ENCODE measurements at places on chromosomes 16 and 17.

DNA sequence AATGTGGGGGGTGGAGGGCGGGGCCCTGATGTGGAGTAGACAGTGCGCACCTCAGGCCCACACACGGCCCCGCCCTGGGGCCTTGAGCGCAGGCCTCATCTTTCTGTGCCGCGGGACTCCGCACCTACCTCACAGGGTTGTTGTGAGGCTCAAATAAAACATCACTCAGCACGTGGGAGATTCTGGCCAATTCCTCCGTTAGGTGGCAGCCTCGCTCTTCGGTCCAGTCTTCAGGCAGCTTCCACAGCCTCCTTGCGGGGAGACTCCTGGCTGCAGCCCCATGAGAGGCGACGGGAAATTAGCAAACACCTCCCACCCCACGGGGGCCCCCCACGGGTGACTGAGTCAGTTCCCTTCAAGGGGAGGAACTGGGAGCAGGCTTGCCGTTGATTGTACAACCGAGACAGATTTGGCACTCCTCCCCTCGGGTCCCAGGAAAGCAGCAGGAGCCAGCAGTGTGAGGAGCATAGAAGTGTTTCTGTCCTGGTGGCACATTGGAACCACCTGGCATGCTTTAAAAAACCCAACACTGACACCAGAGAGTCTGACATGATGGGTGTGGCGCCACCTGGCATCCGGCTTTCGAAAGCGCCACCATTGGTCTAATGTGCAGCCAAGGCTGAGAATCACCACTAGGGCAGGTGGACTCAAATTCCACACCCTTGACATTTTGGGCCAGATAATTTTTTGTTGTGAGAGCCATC lies 7.6 kb downstream of the MRM1 start:
- peak; percentile 69 for DNase-seq

DNA sequence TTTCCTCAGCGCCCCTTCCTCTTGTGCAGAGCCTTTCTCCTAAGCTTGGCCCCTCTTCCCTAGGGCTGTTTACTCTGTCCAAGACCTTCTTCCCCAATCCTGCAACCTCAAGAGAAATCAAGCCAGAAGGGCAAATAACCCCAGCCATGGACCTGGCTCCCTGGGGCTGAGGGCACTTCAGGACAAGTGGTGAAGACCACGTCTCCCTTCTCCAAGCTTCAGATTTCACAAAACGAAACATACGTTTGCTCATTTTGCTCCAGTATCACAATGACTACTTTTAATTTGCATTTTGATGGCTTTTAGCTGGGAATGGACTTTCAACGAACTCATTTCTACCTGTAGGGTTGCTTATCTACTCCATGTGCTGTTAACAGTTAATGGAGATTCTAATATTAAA lies 139.8 kb upstream of the CACNG5 start:
- DNase-seq, result no peak

DNA sequence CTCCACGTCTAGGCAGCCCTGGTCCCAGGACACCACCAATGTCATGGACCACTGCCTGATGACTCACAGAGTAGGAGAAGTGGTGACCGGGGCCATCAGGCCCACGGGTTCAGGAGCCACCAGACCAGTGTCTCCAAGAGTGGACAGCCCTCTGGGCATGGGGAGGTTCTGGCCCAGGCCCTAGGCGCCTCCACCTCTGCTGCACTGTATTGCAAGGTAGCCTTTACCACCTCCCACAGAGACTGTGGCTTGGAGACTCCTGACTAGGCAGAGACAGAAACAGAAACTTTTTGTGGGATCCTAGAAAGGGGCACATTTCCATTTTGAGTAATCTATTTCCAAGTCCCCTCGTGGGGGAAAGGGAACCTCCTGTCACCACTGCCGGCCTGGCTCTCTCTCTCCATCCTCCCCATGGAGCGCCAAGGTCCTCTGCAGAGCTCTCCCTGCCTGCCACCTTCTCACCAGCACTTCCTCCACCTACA lies 2.9 kb downstream of the CDIP1 start:
- DNase-seq, result no peak

DNA sequence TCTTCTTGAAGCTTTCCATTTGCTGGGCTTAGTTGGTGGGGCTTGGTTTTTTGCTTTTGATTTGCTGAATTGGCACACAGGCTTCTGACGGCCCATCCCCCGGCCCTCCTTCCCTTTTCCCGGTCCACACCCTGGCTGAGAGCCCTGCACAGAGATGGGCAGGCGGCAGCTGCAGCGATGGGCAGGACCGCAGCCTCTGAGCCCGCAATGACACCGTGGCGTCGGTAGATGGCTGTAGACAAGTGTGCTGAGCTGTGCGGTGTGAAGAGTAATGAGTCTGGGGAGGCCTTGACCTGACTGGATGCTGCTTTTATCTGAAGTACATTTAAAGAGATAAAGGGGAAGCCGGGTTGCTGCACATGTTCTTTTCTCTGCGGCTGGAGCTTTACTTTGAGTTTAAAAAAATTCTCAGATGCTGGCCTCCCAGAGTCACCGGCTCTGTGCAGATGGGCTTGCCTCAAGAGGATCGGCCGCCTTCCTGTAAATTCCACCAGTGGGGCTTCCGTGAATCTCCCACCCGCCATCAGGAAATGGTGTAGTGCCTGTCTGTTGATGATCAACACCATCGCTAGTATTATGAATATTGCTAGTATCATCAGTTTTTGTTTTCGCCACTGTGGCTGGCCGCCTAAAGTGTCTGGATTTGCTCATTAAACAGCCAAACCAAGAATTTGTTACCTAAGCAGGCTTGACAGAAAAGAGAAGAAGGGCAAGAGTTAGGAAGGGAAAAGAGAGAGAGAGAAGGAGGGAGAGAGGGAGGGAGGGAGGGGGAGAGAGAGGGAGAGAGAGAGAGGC lies 245.6 kb upstream of the RBFOX1 start:
- no peak for DNase-seq

DNA sequence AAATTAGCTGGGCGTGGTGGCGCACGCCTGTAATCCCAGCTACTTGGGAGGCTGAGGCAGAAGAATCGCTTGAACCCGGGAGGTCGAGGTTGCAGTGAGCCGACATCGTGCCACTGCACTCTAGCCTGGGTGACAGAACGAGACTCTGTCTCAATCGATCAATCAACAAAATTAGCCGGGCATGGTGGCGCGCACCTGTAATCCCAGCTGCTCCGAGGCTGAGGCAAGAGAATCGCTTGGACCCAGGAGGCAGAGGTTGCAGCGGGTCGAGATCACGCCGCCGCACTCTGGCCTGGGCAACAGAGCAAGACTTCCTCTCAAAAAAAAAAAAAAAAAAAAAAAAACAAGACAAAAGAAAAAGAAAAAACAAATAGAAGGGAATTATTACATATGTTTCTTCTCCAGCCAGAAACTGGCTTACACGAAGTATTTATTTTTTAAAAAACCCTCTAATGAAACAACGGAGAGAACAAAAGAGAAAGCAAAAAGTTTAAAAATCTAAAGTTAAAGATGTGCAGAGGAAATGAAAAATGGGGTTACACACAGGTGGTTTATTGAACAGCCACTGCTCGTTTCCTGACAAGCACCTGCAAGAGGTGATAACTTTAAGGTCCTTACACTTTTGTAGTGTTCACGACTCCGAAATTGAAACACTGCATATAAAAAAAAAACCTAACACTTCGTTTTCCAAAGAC lies 1.4 kb downstream of the SYNRG start:
- no peak for DNase-seq

GRCh38 chr16:31010585-31011325 lies at the start of gene STX1B:
TSS of gene STX1B (minus strand) at chr16:31010638. CDS start at chr16:31010396, 242 bp downstream.
- no peak for DNase-seq

DNA sequence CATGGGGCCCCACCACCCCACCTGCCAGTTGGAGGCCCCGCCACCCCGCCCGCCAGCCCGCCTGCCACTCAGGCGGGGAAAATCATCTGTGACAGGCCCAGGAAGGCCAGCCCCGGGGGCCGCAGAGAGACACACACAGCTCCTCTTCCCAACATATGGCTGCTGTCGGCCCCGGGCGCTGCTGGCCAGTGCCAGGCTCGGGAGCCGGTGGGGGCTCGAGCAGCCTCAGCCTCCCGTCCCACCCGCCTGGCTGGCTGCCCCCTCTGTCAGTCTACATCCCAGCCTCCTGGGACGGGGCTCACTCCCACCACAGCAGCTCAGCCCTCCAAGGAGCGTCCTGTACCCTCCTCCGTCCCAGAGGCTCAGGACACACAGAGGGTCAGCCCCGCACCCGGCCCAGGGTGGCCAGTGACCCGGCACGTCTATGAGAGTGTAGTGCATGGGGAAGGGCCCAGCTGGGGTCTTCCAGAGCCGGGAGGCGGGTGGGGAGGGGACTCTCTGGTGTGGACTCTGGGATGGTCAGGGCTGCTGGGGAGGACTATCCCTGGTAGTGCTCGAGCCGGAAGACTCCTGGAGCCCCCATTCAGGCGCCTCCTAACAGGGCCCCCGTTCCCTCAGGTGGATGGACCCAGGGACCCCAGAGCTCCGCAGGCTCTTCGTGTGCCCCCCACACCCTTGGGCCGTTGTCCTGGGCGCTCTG lies 3.6 kb upstream of the PRR35 start:
- no peak for DNase-seq

DNA sequence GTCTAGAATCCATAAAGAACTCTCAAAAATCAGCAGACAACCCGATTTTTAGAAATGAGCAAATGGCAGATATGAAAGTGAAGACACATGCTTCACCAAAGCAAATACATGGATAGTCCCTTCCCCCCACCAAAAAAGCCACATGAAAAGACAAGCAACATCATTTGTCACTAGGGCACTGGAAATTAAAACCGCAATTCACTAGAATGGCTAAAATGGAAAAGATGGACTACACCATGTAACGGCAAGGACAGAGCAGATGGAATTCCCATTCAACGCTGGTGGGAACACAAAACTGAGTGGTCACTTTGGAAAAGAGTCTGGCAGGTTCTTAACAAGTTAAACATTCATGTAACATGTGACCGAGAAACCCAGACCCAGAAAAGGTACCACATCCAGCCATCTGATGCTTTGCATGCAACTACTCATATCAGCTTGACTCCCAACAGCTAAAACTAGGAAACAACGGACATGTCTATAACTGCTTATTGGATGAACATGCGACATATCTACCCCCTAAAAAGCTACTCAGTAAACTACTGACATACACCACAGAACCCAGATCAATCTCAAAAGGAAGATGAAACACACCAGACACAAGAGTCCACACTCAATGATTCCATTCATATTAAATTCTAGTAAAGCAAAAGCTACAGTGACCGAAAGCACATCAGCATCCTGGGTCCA lies 132.6 kb downstream of the ZNF778 start:
- DNase-seq, result no peak

DNA sequence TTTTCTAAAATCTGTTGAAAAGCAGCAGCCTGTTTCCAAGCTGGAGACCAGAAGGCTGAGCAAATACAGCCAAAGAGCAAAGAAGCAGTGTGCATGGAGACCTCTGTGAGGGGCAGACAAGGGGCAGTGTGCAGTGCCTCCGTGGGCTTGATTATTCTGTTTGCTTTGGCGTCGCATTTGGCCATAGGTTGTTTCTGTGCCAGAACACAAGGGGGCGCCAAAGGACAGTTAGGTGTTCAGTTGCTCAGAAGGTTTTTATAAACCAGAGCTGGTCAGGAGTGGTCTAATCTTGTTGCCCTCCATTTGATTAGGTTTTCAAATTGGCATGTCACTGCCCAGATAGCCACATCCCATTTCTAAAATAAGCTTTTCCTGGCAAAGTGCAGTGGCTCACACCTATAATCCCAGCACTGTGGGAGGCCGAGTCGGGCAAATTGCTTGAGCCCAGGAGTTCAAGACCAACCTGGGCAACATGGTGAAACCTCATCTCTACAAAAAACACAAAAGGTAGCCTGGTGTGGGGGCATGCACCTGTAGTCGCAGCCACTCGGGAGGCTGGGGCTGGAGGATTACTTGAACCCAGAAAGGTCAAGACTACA lies 10.6 kb downstream of the MYH3 start:
- peak; percentile 67 for DNase-seq

GRCh38 chr17:70047619-70048419 lies 27.2 kb upstream of the KCNJ16 start:
- DNase-seq, result no peak

DNA sequence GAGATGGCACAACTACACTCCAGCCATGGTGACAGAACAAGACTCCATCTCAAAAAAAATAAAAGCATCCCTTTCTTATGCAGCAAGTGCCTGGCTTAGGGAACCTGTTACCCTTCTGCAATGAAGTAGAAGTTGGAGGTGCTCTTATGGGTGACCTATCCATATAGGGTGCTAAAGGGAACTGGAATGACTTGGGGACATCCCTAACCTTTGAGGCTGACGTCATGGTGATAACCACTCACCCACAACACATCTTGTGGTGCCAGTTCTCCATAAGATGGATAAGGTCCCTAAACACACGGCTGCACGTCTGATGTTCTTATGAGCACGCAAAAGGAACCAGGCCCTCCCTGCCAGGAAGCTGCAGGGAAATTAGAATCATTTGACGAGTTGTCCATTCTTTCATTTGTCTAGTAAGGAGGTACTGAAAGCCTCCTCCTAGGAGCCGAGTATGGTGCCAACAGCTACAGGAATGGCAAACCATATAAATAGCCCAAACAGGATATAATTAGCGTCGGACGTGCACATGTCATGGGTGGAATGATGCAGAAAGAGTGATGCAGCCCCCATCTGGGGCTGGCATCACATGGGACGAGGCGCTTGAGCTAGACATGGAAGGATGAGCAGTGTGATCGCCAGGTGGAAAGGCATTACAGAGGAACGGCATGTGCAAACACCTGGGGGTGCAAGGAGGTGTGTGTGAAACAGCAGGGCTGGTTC lies 52.5 kb downstream of the ARHGAP27 start:
- DNase-seq, result no peak

DNA sequence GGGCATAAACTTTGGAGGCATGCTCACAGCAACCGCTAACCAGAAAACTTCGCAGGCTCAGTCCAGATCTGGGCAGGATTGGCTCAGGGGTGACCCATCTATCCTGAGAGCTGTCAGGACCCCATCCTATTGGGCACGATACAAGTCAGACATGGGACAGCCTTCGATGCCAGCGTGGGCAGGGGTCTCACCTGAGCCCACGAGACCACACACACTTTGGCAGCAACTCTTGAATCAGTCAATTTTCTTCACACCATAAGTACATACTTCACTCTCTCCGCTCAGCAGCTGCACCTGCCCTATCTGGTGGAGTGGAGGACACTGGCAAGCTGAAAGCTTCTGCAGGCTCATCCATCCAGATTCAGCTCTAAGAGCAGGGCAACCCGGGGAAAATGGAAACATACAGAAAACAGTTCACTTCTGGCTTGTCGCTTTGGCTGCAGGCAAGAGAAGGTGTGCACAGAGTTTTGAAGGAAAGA lies 48.3 kb downstream of the ZFHX3 start:
- DNase-seq, result no peak

- DNase-seq, result no peak
These were observed 32.2 kb downstream of the SDK2 start for GRCh38 chr17:73612031-73612472.

GRCh38 chr17:47318197-47318918 lies 5.4 kb upstream of the EFCAB13 start:
- no peak for DNase-seq

GRCh38 chr17:82218349-82219075 lies 5.9 kb upstream of the CCDC57 start:
- DNase-seq, result no peak

Measured in brain microvascular endothelial cell (primary cell).